ENCODE measurements at places on chromosomes 4 and X.

DNA sequence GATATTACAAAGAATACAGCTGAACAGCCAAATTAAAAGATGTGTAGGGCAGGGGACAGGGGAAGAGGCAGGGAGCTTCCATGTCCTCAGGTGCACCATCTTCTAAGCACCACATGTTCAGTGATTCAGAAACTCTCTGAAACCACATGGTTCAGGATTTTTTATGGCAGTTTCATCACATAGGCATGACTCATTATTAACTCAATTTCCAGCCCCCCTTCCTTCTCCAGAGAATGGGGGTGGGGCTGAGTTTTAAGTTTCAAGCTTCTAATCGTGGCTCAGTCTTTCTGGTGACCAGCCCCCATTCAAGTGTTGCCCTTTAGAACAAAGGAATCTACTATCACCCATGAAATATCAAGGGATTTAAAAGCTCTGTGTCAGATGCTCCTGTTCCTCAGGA lies 317.8 kb upstream of the GALNT7 start:
- no peak for DNase-seq

DNA sequence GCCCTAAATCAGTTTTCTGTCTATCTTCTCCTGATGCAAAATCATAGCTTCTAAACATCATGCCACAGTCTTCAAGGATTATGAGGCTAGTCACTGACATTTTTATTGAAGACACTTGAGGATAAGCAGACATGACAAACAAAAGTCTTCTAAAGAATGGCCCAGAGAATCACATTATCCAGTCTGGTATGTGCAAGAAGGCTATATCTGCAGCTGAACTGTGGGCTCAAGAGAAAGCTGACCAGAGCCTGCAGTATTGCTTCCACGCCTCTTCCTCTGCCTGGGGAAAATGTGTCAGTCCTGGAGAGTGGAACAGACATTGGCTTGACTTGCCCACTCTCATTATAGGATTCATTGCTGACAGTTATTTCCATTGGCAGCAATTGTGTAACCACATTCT lies 553.5 kb downstream of the SPOCK3 start:
- no peak for DNase-seq

- DNase-seq = no peak
Measured at GRCh38 chrX:49725923-49726904, 30.4 kb upstream of the PAGE1 start.

GRCh38 chrX:66632473-66632872 lies 6.4 kb downstream of the EDA2R start:
- DNase-seq = no peak

DNA sequence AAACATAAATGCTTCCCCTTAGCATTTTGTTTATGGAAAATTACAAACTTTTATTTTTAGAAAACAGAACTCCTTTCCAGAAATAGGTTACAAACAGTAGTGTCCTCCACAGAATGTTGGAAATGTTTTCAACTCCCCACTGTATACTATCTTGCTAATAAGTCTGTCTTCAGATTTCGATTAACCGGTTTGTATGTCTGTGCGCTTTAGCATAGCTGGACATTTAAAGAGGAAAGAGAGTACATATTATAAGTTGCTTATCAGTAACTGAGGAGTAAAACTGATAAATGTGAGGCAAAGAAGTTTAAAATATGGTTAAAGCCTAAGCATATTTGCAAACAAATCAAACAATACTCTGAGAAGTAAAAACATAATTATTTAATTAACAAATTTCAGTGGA lies 3.4 kb downstream of the CXCL8 start:
- DNase-seq = no peak

- no peak for DNase-seq
Measured at GRCh38 chr4:3252831-3253641, 4.1 kb downstream of the MSANTD1 start.

DNA sequence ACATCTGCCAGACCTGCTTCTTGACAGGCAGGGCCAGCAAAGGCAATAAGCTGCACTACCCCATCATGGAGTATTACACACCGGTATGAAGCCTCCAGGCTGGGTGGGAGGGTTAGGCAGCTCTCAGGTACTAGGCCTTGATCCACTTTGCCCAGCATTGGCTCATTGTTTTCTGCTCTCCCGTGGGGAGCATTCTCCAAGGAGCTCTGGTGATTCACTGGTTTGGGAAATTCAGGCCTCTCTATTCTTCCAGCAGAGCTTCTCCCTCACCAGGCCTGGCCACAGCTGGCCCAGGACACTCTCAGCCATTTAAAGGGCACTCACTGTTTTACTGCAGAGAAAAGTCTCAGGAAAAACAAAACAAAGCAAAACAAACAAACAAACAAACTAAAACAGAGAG lies 33.0 kb downstream of the DRP2 start:
- DNase-seq = no peak

- no peak for DNase-seq
Measured at GRCh38 chr4:147078875-147079658, 133.4 kb upstream of the TTC29 start.

DNA sequence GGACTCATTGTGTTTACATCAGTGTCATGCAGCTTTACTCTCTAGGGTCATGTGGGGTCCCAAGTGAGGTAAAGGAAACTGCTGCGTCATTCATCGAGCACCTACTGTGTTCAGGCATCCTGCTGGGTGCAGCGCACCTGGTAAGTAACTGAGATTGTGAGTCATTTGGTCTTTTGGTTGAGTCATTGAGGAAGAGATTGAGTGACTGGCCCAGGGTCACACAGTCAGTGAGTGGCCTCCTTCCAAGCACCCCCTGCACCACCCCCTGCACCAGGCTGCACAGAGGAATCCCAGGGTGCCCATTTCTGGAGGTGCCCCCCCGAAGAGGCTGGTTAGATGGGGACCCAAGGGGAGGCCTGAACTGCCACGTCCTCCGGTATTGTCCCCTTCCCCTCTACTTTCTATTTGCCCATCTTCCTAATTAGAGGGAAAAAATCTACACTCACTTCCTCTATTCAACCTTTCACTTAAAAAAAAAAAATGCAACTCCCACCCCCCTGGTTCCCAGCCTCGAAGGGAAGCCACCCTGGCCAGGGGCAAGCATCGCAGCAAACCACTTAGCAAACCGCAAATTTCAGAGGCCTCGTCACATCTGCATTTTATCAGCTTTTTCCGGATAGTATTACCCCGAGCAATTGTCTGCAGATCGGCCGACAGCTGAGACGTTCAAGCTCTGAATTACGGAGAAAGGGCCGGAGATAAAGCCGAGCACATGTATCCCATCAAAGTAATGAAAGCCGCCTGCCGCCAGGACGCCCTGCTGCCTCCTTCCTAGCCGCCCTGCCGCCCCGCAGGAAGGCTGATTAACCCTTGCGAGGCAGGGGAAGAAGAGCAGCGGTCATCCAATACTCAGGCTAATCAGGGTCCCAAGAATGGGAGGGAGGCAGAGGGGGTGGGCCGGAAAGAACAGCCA lies 96.3 kb upstream of the MSX1 start:
- DNase-seq = no peak

DNA sequence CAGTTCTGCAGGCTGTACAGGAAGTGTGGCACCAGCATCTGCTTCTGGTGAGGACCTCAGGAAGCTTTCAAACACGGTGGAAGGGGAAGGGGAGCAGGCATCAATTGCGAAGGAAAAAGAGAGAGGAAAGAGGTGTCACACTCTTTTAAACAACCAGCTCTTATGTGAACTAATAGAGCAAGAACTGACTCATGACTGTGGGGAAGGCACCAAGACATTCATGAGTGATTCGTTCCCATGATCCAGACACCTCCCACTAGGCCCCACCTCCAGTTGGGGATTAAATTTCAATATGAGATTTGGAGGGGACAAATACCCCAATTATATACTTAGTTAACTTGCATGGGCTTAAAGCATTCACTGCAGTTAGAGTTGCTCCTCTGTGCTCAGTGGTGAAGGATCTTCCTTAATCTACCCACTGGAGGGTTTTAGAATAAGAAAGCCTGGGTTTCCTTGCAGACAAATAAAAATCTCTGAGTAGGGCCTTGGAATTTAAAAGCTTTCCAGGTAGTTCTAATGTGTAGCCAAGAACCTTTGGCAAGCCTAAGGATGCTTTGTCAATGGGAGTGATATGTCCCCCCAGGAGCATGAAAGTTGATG lies 60.0 kb downstream of the SYNPO2 start:
- no peak for DNase-seq
